ENCODE measurements at places on chromosomes 7 and 10.

DNA sequence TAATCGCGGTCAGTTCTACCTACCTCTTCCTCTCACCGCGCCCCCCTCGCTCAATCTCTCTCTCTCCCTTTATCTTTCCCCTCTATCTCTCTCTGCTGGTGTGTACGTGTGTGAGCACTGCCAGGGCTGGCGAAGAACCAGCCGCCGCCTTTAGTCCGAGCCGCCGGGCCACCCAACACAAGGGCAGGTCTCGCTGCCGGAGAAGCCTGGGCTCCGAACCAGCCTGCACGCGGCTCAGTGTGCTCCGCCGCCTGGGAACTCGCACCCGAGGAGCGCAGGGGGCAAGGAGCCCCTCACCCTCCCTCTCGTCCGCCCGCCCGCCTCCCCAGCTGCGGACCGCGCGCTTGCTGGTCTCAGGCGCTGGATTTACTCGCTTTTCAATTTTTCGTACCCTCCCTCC, 1.7 kb downstream of the NXPH1 start:
- DNase-seq = no peak

DNA sequence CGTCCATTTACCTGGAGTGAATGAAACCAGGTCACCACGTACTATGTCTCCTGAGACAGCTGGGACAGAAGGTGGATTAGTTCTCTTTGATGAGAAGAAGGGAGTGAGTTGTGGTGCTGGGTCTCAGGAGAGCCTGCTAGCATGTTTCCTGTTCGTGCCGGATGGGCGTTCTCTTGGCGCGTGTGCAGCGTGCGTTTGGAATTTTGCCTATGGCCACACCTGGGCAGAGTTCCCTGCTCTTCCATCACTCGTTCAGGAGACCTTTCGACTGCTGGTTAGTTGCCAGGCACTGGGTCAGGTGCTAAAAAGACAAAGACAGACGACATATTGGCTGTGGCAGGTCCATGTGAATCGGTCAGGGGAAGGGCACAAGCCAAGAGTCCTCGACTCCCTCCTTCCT, 90.3 kb downstream of the TRRAP start:
- DNase-seq = no peak

DNA sequence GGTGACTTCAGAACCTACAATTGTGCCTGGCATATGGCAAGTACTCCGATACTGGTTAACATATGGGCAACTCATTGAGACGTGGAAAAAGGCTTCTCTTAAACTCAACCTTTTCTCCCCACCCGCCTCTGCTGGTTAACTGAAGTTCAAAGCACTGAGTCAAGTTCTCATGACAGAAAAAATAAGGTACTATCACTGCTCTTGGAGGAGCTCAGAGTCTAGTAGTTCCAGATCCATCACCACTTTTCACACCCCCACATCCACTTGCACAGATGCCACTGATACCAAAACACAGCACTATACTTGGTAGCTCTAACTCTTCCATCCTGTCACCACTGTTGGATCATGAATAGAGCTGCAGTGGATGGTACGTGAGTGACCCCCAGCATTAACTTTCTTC, 36.2 kb downstream of the CCDC6 start:
- DNase-seq = no peak

DNA sequence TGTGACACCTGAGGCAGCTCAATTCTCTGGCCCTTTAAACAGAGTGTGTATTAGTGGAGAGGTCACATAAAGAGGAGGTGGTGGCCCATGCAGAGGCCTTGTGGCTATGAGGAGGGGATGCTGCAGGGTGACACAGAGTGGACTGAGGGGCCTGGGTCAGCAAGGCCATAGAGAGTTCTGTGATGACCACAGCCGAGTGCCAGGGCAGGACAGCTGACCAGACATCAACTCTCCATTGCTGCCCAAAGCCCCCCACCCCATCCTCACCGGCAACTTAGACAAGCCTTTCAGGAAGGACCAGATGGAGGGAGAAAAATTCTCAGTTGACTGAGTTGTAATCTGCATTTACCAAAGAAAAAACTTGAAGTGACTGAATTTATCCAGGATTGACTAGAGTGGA, 378.1 kb downstream of the RPS24 start:
- DNase-seq = no peak
